Suppressor macrophage treated with lipopolysaccharide for 4 hours (primary cell): ENCODE measurements at places on chromosomes 7 and 10.

DNA sequence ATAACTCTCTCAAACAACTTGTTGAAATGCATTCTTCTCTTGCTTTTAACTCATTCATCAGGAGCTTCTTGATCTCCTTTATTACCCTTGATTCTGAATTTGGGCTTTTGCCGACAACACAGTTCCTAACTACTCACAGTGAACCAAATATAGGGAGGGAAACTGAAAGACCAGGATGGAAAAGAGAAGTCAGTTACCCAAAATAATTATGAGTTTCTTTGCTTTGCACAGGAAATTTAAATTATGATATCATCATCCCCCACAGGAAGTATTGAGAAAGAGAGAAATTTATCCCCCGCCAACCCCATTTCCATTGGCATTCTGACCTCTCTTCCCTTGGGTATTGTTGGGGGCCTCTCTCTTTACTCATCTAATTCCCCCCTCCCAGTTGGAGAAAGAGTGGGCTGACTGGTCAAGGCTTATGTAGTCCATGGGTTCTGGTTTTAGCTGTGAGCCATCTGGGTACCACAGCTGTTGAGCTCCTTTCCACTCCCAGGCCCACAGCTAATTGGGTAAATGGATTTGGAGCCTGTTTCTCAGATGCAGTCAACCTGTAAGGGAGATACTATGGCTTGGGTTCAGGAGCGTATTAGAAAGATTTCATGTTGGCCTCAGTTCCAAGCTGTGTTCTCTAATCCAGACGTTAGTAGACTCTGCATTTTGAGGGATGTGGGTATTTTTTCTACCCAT, 109.0 kb downstream of the FZD1 start:
- DNase-seq, result peak; percentile 72

DNA sequence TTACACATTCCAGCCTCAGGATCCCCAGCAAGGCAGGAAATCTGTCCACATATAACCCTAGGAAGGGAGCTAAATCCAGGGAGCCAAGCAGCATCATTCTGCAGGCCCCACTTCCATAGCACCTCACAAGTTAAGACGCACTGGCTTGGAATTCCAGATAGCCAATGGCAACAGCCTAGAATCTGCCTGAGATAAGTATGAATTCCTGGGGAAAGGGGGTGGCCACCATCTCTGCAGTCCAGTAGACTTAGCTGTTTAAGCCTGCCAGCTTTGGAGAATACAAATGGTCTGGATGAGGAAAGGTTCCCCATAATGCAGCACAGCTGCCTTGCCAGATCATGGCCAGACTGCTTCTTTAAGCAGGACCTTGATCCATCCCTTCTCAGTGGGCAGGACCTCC, 179.4 kb upstream of the PRSS1 start:
- DNase-seq, result no peak

DNA sequence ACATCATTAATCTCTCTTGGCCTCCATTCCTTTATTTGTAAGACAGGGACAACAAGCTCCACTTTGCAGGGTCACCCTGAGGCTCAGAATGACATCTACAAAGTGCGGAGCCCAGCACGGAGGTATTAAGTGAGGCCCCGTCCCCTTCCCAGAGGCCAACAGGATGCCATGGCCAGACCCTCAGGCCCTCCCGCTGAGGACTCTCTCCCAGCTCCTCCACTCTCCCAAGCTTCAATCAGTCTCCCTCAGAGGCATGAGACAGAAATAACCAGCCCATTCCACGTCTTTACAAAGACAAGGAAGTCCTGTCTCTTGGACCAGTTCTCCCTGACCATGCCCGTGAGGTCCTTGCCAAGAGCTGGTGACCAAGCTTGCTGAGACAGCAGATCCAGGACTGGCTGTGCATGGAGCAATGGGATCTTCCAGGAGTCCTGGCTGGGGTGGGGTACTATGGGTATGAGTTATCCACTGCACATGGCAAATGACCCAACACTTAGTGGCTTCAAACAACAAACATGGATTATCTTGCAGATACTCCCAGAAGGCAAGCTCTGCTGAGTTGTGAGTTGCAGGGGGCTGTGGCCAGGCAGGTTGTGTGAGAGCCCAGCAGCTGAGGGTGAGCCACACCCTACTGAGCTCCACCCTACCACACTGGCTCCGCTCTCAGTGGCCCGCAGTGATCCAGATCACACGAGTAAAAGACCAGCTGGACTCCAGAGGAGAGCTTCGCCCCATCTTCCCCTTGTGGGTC, 4.3 kb upstream of the PPIF start:
- DNase-seq, result no peak

DNA sequence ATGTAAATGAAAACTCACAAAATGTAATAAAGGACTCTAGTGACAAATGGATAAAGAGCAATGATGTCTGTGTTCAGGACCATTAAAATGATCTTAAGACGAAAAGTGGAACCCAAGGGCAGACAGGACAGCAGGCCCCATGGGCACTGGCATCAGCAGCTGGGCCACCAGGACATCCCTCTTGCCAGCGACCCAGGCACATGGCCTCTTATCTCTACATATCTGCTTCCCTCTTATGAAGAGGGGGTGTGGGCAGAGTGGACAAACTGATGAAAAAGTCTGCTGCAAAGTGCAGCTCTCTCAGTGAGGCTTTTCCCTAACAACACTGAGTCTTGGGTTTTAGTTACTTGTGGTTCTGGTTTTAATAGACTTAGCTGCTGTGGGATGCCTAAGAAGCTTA, 44.8 kb upstream of the ANKRD1 start:
- no peak for DNase-seq

- DNase-seq, result no peak
These were observed 265.9 kb downstream of the GLRX3 start for GRCh38 chr10:130401860-130402765.

DNA sequence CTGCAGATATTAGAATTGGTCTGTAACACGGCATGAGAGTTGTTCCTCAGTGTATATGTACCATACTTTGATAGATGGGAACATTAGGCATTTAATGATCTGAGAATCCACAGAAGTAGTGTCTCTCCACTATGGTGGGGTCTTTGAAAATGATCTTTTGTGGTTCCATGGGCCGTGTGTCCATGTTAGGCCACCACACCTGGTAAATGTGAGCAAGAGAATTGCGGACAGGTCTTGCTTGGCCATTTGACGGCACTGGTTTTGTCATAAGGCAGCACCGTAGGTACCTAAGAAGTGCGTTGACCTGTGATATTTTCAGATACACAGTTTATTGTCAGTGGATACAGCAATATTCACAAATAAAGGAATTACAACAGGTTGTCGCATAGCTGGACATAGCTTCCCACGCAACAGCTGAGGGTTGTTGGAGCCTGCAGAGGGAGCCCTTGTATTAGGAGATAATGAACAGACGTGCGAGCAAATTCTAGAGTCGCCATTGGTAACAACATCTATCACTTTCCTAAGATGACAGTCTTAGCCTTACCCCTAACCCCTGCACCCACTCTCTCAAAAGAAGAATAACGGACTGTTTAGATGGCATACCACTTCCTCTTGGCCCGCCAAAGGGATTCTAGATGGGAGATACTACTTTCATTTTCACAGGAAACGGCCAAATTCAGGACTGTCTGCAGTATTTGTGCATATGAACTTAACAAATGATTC, 111.4 kb downstream of the COL28A1 start:
- DNase-seq, result peak; percentile 51

DNA sequence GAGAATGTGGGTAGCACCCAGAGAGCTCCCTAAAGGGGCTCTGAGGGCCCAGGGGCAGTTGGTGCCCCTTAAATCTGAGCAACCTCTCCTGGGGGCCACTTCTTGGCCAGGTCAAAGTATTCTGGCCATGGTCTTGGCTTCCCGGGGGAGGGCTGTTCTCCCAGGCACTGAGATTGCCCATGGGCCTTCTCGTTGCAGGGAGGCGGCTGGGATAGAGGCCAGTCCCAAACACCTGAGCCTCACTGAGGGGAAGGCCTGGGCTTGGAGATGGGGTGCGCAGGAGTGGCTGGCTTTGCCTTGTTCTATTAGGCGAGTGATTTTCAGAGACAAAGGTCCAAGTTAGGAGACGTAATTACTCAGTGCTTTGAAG, 33.5 kb downstream of the ZNF783 start:
- DNase-seq, result no peak

GRCh38 chr10:97024168-97025073, 161.3 kb downstream of the SLIT1 start:
- DNase-seq, result no peak

GRCh38 chr10:70265032-70265689, 18.6 kb downstream of the NPFFR1 start:
- DNase-seq, result no peak
